Occipital lobe (tissue), 3 donors: ENCODE measurements at places on chromosomes 11 and 22.

DNA sequence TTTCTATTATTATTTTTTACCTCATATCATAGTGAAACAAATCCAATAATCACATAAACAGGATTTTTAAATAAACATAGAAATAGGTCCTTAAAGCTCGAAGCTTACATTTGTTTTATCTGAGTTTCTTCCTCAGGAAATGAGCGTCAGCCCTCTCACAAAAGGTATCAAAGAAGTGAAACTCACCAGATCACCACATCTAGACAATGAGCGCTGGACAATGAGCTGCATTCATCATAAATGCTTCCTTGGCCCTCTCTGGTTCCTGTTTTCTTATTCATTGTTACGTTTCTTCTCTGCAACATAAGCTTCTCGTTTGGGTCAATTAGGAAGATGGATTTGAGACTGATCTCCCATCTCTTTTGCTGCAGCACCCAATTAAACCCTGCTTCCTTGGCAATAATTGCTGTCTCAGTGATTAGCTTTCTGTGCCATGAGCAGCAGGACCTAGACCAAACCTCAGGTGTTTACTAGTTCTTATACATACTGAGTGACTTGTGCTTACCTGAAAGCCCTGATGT is 649.9 kb upstream of the LUZP2 start:
- DNase-seq = no peak

- DNase-seq = no peak
These were observed 306.1 kb upstream of the CCDC179 start for GRCh38 chr11:23166376-23166775.

GRCh38 chr11:99920956-99921355 is 766.1 kb upstream of the ARHGAP42 start:
- DNase-seq = no peak

GRCh38 chr11:1670905-1671371 is 26.1 kb upstream of the KRTAP5-6 start:
- DNase-seq = no peak

- DNase-seq = no peak
These were observed 346 bp downstream of the FJX1 start for GRCh38 chr11:35618497-35619115.

DNA sequence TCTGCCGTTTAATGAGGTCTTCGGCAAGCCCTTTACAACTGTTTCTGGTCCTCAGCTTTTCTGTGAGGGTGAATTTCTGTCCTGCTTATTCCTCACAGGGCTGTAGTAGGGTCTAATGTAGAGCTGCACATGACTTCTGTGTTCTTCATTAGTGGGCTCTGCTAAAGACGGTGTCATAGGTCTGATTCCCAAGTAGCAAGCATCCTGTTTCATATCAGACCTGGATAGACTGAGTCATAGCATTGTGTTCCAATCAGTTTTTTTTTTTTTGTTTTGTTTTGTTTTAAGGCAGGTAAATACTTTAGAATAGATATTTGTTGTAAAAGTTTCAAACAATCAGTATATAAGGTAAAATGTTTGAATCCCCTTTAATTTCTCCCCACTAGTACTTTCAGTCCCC is 35.4 kb downstream of the BIRC2 start:
- no peak for DNase-seq

- DNase-seq = no peak
These were observed 123.1 kb downstream of the BRD1 start for GRCh38 chr22:49704345-49705215.
